Ascending aorta (tissue), 2 donors: ENCODE measurements at places on chromosomes 5 and 9. TPM values are rescaled to one million over a fixed set of nuclear protein-coding genes. Genes with fewer than 3 reads are reported as not detected.

GRCh38 chr9:110189559-110190320 is 18.2 kb downstream of the C9orf152 start:
- H3K4me3 ChIP-seq, result no peak overlapping the region
- H3K4me1 ChIP-seq, result peaks cover 3% of the 10 kb centered on the region

DNA sequence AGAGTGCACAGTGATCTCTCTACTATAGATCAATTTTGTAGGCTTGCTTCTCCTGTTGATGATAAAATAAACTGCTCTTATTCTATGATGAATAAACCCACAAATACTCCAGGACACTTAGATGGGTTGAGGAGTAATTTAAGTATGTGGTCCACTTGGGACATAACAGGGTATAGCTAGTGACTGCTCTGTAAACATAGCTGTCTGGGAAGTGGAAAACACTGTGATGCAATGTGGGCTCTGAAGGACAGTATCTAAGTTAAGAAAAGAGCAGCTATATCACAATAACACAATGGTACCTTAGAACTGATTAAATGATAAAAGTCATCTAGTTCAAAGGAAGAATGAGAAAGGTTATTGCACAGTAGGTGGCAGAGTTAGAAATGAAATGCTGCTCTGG is 294.3 kb upstream of the HAPLN1 start:
- H3K4me1 ChIP-seq, result no peaks in the 10 kb centered on the region
- no peak for DNase-seq
- no peak overlapping the region for H3K4me3 ChIP-seq
- H3K36me3 ChIP-seq, result no peaks in the 10 kb centered on the region
- H3K27ac ChIP-seq, result no peak overlapping the region

DNA sequence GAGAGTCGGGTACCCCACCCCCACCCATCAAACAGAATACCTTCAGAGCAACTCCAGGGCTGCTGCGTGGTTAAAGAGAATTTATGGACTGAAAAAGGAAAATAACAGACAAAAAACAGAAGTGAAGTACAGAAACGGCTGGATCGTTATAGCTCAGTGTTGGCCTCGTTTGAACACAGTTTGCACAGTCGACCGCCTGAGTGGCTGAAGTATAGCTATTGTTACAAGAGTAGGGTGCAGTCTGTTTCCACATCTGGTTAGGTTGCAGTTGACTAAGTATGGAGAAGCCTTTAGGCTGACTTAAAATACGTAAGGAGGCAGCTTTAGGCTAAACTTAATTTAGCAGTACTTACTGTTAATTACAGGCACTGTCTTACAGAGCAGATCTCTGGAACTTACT is 121.2 kb downstream of the GCNT1 start:
- no peaks in the 10 kb centered on the region for H3K36me3 ChIP-seq
- H3K27me3 ChIP-seq, result no peaks in the 10 kb centered on the region
- no peaks in the 10 kb centered on the region for H3K4me1 ChIP-seq
- no peak overlapping the region for H3K27ac ChIP-seq
- no peak overlapping the region for H3K4me3 ChIP-seq

DNA sequence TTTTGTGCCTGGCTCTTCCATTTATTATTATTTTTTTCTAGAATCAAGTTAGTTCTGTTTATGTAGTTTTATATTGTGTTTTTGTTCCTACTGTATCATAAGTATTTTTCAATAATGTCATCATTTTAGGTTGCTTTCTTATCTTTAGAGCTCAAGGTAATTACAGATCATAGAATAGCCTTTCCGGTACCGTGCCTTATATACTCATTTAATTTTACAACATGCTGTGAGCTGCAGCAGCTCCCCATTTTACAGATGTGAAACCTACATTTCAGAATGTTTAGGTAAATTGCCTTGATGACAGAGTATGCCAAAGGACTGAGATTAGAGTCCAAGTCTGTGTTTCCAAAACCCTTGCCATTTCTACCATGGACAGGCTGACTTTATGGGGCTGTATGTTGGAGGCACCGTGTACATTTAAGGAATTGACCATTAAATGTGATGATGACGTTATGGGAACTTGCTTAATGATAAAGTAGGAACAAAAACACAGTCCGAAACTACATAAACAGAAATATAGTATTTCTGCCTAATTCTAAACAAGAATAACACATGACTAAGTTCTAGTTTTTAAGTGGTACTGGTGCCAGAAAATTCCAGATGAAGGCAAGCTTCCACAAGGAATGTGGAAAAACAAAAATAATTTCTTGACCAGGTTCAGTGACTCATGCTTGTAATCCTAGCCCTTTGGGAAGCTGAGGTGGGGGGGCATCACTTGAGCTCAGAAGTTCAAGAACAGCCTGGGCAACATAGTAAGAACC is 97.7 kb downstream of the IQGAP2 start:
- H3K36me3 ChIP-seq, result no peaks in the 10 kb centered on the region
- DNase-seq, result no peak
- H3K27ac ChIP-seq, result no peak overlapping the region

DNA sequence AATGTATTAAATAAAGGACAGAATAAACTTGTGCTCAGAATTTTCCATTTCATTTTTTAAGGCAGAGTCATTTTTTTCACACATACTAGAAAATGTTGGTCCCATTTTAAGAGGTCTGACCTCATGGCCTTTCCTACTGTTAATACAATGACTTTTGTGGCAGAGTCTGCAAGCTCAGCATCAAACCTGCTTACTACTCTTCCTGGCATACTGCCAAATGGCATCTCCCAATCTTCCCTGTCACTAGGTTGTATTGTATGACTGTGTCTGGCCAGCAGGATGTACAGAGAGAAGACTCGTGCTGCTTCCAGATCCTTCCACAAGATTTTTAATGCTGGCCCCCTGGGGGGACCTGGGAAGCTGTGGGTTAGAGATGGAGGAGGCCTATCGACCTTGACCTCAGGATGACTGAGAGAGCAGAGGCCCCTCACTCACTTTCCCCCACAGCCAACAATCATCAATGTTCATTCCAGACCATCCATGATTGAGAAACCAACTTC is 64.7 kb downstream of the BARX1 start:
- H3K4me3 ChIP-seq, result no peak overlapping the region
- H3K27me3 ChIP-seq, result no peaks in the 10 kb centered on the region
- DNase-seq, result no peak
- no peak overlapping the region for H3K27ac ChIP-seq
- no peaks in the 10 kb centered on the region for H3K36me3 ChIP-seq
- H3K4me1 ChIP-seq, result no peaks in the 10 kb centered on the region

DNA sequence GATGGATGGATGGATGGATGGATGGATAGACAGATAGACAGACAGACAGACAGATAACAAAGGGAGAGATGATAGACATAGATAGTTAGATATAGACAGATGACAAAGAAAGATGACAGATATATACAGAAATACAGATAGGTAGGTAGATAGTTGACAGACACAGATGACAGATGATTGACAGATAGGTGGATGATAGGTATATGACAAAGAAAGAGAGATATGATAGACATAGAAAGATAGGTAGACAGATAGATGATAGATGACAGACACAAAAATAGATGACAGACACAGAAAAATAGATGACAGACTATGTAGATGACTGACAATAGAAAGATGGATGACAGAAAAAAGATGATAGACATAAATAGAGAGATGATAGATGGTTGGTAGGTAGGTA is 200.0 kb upstream of the TAS2R1 start:
- H3K4me3 ChIP-seq, result no peak overlapping the region
- H3K4me1 ChIP-seq, result no peaks in the 10 kb centered on the region
- H3K27me3 ChIP-seq, result no peaks in the 10 kb centered on the region
- no peak overlapping the region for H3K27ac ChIP-seq
- H3K36me3 ChIP-seq, result no peaks in the 10 kb centered on the region

CCL21 gene
- total RNA-seq, result 7.9 TPM

DNA sequence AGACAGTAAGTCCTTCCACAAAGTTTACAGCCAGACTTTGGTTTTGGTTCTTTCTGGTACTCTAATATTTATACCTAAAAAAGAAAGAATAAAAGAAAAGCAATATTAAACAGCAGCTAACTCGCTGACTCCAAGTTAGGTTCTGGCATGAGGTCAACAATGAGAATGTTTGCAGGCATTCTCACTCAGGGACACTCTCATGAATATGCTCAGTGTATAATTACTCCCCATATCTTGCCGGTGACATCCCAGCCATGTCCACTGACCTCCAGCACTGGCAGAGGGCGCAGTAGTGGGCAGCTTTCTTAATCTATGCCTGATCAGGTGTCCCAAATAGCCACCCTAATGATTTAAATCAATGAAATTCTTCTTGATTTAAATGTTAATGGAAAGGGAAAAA is 151.5 kb downstream of the BNC2 start:
- DNase-seq, result no peak
- no peaks in the 10 kb centered on the region for H3K36me3 ChIP-seq
- no peaks in the 10 kb centered on the region for H3K27me3 ChIP-seq
- no peak overlapping the region for H3K27ac ChIP-seq

DNA sequence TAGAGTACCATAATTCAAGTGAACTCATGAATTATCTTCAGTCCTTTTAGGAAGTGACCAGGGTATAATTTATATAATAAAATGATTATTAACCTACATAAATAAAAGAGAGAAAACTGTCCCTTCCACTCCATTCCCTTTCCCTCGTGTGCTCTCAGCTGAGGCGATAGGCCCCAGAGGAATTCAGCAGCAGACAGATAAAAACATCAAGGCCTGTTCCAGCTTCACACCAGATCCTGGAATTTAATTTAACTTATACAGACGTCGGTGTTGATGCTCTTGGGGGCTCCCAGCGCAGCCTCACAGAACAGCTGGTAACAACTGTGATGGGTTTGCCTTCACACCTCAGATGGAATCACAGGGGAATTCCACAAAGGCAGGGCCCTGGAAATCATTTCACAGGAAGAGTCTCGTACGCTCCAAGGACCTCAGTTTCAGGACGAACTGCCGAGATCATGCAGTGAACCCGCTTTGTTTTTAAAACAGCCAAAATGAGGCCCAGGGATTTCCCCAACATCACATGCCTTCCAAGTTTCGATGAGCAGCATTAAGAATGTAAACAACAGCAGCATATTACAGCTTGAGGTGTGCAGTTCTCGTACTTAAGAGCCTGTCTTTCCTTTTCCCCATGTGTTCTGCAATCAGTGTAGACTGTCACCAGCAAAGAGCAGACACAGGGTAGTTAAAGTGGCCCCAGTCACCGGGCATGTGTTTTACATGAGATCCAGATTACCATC is 73.6 kb upstream of the ALDH1B1 start:
- H3K27me3 ChIP-seq, result no peaks in the 10 kb centered on the region
- peaks cover 3% of the 10 kb centered on the region for H3K4me1 ChIP-seq
- no peaks in the 10 kb centered on the region for H3K36me3 ChIP-seq
- peak overlapping the region; percentile 4 for H3K4me3 ChIP-seq

GRCh38 chr9:68728731-68729130 is 23.7 kb downstream of the PIP5K1B start:
- H3K4me3 ChIP-seq, result no peak overlapping the region
- H3K27me3 ChIP-seq, result no peaks in the 10 kb centered on the region
- no peaks in the 10 kb centered on the region for H3K36me3 ChIP-seq
- no peaks in the 10 kb centered on the region for H3K4me1 ChIP-seq

GZMA gene
- not detected for total RNA-seq

GRCh38 chr5:171648279-171649074 is 137.1 kb upstream of the SMIM23 start:
- no peak overlapping the region for H3K4me3 ChIP-seq
- H3K36me3 ChIP-seq, result no peaks in the 10 kb centered on the region
- H3K4me1 ChIP-seq, result no peaks in the 10 kb centered on the region
- H3K27ac ChIP-seq, result no peak overlapping the region

- H3K27me3 ChIP-seq, result no peaks in the 10 kb centered on the region
- H3K4me3 ChIP-seq, result no peak overlapping the region
- H3K36me3 ChIP-seq, result no peaks in the 10 kb centered on the region
- no peak overlapping the region for H3K27ac ChIP-seq
- no peak for DNase-seq
These were observed 71.1 kb downstream of the COL27A1 start for GRCh38 chr9:114226246-114227055.

GRCh38 chr9:124054582-124055227 is 43.1 kb downstream of the LHX2 start:
- no peaks in the 10 kb centered on the region for H3K27me3 ChIP-seq
- no peak overlapping the region for H3K4me3 ChIP-seq
- DNase-seq, result no peak
- no peaks in the 10 kb centered on the region for H3K4me1 ChIP-seq

SHB gene
- 77.8 TPM for total RNA-seq

GRCh38 chr9:34382879-34383278 is 6.2 kb upstream of the MYORG start:
- no peaks in the 10 kb centered on the region for H3K36me3 ChIP-seq
- H3K4me3 ChIP-seq, result no peak overlapping the region

DNA sequence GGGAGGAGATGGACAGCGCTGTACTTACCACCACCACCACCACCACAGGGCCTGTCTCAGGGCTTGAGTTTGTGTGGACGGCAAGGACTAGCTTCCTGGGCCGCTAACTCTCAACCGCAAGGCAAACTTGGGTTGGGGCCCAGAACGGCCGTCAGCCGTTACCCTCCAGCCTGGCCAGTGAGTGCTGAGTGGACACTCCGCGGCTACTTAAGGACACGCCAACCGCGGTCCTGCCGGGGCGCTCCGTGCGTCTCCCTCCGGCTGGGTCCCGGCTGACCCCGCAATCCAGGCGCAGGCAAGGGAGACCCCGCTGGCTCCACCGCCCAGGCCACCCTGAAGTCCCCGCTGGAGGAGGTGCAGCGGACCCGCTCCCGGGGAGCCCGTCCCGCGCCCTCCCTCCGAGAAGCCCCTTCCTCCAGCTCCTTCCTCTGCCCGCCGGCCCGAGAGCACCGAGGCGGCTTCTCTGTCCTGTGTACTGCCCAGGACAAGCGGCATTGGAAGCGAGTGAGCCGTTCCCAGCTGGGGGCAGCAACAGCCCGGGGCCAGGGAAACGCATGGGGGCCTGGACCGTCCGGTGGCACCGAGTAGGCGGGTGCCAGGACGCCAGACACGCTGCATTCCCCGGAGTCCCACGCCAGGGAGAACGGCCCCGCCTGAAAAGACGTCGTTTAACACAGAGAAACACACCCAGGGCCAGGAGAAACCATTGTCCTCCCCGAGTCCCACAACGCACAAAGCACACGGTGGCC is 46.6 kb downstream of the HABP4 start:
- no peak overlapping the region for H3K27ac ChIP-seq
- H3K4me3 ChIP-seq, result no peak overlapping the region
- DNase-seq, result no peak

DNA sequence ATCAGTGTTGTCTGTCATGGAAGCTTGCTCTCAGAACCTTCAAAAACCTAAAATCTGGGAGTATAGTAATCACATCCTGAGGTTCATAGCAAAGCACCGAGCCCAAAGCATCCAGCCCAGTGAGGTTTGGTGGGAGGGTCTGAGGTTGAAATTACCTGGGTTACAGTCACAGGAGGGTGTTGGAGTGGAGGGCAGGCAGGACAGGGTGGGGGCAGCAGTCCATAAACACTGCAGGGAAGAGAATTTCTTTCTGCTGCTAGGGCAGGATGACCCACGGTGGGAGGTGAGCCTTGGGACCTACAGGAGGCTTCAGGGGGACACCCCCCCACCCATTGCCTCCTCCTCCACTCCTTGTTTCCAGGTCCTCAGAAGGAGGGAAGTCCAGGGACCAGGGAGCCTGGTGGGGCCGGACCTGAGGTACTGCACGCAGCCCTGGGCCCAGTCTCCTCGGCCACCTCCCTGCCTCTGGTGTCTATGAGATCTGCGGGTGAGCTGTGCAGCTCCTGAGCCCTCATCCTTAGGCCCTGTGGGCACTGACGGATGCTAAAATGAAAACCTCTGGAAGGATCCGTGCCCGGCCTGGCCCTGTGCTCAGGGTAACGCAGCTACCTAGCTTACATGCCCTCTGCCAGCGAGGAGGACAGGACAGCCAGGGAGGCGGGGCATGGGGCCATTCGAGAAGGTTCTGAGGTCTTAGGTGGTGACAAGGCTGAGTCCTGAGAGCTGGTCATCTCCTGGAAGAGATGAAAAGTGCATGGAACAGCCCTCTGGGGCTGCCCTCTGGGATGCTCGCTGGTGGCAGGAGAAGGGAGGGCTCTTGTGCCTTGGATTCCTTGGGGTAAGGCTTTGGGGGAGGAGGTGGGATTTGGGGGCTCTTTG is 1.8 kb upstream of the ADCY2 start:
- H3K27me3 ChIP-seq, result no peaks in the 10 kb centered on the region
- no peak for DNase-seq
- no peak overlapping the region for H3K4me3 ChIP-seq

TNFSF15 gene
- total RNA-seq, result under 0.01 TPM

RECK gene
- total RNA-seq, result 5.7 TPM
